ENCODE measurements at places on chromosomes 1 and 21.

DNA sequence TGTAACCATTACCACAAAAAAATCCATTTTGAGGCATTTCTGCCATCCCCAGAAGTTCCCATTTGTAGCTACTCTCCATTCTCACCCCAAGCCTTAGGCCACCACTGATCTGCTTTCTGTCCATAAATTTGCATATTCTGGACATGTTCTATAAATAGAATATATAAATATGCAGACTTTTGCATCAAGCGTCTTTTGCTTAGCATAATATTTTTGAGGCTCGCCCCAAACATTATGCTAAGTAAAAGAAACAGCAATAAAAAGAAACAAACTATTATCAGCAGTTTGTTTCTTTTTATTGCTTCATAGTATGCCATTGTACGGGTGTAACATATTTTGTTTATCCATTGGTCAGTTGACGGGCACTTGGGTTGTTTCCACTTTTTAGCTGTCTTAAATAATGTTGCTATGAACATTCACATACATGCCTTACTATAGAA lies 7.9 kb downstream of the TFAP2E start:
- DNase-seq, result no peak

DNA sequence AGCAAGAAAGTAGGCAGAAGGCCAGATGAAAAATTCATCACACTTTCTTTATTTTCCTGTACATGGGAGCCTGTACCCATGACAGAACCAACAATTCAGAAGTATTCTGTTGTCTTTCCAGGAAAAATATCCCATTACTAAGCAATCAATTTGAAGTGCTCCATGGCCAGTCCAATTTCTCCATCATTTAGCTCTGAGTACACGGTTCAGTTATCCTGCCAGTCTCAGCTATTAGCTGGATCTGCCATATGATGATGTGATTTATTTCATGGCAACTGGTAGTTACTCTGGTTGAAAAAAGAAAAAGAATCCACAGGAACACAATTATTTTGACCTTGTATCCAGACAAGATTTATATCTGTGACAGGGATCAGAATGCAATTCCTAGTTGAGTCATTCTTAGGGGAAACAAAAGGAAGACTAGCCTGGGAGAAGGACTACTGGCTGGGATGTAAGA lies 70.6 kb upstream of the GORAB start:
- no peak for DNase-seq

DNA sequence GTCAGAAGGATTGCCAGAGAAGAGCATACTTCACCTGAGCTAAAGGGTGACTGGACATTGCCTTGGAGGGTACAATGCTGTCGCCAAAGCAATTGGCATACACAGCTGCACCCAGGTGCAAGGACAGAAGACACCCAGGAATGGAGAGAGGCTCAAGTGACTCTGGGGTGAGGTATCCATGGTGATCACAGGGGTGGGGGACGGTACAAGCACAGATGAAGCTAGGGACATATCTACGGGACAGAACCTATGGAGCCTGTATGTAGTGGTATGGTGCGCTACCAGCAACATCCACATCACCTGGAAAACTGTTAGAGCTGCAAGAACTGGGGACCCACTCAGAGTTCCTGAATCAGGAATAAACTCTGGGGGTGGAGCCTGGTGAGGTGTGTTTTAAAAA lies 286.1 kb downstream of the PCP4 start:
- peak; percentile 65 for DNase-seq

DNA sequence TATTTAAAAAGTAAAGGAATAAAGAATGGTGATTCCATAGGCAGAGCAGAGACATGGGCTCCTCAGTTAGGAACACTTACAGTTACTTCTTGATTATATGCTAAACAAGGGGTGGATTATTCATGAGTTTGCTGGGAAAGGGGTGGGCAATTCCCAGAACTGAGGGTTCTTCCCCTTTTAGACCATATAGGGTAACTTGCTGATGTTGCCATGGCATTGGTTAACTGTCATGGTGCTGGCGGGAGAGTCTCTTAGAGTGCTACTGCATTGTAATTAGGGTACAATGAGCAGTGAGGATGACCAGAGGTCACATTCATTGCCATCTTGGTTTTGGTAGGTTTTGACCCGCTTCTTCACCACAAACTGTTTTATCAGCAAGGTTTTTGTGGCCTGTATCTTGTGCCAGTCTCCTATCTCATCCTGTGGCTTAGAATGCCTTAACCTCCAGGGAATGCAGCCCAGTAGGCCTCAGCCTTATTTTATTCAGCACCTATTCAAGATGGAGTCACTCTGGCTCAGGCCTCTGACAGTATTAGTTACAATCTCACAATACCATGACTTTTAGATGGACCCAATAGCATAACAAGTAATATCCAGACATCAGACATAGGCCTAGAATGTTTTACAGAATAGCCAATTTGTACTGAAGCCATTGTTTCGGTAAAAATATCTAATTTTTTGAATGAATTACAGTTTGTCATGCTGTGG lies 106.8 kb downstream of the ZBTB18 start:
- no peak for DNase-seq

DNA sequence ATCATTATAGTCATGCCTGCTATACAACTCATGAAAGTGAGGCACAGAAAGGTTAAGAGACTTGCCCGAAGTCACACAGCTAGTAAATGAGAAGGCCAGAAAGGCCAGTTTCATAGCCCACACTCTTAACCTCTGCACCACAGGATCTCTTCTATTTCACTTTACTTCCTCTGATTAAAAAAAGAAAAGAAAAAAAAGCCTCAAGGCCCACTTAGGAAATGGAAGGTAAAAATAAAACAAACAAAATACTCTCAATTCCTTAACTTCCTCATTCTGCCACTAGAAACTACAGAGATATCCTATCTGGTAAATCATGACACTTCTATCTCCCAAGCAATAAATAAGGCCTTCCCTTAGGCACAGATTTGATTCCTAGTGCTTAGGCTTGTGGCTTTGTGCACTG lies 7.6 kb upstream of the ENAH start:
- no peak for DNase-seq

- no peak for DNase-seq
These were observed 58.9 kb upstream of the TLR5 start for GRCh38 chr1:223201967-223202366.
